Activated naive CD8-positive, alpha-beta T cell treated with anti-CD3 and anti-CD28 coated beads, Interleukin-2, amount 50 U/mL, for 16 hours (primary cell): ENCODE measurements at places on chromosomes 2 and 18.
A peak's percentile ranks its signal among the peaks of the same experiment; 100 is the strongest.

DNA sequence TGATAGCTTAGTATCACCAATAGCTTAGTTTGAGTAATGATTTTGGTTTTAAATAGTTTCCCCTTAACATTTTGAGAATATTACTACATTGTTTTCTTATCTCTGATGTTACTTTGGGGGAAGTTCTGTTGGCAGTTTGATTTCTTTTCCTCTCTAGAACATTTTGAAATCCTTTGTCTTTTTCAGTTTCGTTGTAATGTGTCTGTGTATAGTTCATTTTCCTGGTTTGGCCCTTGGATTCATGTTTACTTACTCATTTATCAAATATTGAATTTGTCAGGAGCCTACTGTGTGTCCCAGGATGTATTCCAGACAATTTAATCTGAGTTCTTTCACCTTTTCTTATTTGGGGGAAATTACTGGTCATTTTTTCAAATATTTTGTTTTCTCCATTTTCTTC is 16.7 kb downstream of the ANKRD12 start:
- no peak for DNase-seq

GRCh38 chr2:191048073-191048472 is 34.1 kb upstream of the STAT1 start:
- no peak for DNase-seq

GRCh38 chr2:178836807-178837206 is 29.6 kb upstream of the TTN start:
- DNase-seq = no peak

- no peak for DNase-seq
Measured at GRCh38 chr2:85459771-85460170, 41.3 kb downstream of the SH2D6 start.

DNA sequence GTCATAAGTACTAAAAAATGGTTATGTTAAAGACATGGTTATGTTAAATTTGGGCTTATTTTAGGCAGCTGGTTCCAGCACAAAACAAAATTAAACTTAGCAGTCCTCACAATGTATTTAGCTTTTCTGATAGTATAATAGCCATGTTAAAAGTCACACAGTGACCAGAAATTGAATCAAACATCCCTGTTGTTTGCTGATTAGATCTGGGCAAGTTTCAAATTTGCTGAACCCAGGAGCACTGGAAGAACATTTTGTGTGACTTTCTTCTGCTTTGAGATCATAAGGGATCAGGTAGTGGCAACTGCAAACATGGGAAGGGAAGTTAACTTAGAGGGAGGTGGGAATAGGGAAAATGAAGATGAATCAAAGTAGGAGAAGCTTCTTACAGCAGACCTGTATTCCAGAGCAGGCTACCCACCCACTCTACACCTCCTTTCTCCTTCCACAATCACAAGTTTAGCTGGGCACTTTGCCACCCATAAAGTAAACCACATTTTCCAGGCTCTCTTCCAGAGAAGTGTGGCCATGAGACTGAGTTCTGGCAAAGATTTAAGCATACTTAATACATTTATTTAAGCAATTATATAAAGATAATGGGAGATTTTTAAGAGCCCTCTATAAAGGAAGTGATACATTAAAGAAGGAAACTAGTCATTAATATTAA is 616.1 kb upstream of the LRATD1 start:
- no peak for DNase-seq

- no peak for DNase-seq
Measured at GRCh38 chr2:147758821-147759220, 86.0 kb upstream of the ACVR2A start.

- no peak for DNase-seq
Measured at GRCh38 chr2:2992634-2993033, 385.0 kb downstream of the EIPR1 start.

DNA sequence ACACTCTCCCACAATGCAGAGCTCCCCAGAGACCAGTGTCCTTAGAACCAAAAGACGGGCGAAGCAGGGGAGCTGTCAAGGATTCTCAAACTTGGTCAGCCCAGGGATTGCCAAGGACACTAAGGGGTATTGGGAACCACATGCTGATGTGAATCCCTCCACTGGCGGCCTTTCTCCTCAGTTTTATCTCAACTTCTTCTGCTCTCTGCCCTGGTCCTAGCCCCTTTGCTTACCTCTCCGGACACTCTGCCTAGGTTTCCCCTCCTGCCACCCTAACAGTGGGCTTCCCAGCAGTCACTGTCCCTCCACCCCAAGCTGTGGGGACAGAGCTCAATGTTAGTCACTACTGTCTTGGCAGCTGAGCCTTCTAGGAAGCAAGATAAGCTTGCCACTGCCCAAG is 61.1 kb downstream of the POLR1A start:
- no peak for DNase-seq

GRCh38 chr2:148680462-148680861 is 35.9 kb downstream of the EPC2 start:
- no peak for DNase-seq

GRCh38 chr2:179340678-179341077 is 76.0 kb upstream of the SESTD1 start:
- no peak for DNase-seq

DNA sequence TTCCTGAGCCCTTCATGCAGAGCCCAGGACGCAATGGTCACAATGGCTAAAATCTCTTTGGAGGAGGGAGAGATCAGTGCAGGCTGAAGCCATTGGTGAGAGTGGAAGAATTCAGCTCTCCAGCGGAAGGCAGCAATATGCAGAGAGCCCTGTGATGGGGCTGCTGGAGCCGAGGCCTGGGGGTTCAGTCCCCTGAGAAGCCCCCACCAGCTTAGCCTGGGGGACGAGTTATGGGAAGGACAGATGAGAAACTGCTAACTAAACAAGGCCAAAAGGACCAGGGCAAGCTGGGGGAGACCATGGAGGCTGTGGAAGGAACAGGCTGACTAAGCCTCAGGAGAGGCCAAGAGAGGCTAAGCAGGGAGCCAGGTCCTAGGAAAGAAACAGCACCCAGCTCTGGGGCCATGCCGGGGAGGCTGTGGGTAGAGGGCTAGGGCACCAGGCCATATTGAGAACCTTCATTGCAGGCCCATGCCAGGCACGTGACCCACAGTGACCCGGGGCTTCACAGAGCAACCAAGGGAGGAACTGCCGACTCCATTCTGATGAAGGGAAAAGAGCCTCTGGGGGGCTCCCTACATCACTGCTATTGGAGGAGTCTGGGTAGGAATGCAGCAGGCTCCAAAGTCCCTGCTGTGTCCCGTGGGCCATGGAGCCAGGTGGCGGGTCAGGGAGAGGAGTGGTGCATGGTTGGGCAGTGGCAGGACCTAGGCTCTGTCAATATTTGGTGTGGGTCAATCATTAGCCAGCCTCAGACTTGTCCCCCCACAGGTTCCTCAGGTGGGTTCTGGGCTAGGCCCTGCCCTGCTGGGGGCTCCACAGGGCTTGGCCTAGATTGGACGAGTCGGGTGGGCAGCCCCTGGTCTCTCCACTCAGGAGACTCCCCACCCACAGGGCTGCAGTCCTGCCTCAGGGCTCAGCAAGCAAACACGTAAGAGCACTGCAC is 19.8 kb downstream of the PROC start:
- no peak for DNase-seq

DNA sequence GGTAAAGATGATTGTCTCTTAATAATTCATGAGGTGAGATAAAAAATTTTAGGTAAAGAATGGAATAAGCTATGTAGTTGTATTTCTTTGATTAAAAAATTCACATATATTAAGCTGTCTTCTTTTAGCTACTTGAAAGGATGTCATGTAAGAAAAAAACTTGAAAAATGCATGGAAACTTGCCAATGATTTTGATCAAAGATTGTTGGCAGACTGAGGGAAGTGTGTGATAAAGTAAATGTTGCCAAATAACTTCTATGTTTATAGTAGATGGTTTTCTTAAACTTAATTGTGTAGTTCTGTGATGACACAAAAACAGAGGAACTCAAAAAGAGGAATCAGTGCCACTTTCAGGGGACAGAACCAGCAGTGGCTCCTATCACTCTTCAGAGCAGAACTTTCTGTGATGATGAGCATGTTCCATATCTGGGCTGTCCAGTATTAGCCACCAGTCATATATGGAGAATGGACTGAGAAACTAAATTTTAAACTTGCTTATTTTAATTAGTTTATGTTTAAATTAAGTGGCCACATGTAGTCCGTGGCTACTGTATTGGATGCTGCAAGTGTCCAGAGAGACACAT is 51.9 kb upstream of the SLC38A11 start:
- no peak for DNase-seq

DNA sequence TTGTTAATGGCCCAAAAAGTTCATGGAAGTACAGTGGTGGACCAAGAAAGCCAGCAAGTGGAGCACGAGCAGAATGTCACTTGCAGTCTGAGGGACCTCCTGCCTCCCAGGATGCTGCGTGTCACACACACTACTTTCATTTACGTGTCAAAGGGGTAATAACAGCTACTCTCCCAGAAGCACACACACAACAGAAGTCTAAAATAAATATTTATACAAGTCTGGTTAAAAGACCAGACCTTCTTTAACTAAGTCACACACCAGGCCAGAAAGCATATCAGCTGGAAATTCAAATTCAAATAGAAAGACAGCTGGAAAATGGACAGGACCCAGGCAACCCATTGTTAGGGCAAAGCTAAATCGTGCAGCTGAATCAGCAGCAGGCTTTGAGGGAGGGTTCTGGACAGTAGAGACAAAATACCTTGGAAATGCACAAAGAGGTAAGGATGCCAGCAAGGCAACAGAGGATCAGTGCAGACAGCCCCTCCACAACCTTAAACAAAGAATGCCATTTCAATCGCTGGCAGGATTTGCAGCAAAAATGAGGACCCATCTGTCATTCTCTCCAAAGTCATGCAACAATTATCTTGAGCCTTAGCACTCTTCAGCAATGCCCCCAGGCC is 160.5 kb downstream of the TMEM163 start:
- DNase-seq = no peak

DNA sequence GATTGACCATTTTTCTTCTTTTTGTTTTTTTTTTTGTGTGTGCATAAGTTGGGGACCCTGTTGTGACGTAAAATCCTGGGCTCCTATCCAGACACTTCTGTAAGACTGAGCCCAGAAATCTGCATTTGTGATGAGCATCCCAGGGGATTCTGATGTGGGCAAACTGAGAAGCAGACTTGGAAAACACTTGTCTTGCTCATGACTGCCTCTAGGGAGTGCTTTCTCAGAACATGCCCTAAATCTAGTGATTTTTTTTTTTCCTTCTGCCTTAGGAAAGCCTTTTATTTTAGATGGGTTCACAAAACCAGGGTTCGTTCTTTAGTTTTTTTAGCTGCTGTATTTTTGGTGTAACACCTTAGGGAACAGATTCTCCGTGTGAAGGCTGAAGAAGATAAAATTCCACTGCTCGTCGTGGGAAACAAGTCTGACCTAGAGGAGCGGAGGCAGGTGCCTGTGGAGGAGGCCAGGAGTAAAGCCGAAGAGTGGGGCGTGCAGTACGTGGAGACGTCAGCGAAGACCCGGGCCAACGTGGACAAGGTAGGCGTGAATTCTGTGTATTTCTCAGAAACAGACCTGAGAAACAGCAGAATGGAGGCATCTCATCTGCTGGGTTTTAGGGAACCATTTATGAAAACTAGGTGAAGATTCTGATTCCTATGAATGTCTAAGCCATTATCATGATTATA is 36.7 kb downstream of the RALB start:
- no peak for DNase-seq

- no peak for DNase-seq
Measured at GRCh38 chr2:199663157-199663556, 187.8 kb downstream of the FTCDNL1 start.

- no peak for DNase-seq
Measured at GRCh38 chr2:107383691-107384090, 443.0 kb upstream of the RGPD4 start.

GRCh38 chr2:218853766-218854165 is 5.8 kb upstream of the WNT6 start:
- DNase-seq = no peak

DNA sequence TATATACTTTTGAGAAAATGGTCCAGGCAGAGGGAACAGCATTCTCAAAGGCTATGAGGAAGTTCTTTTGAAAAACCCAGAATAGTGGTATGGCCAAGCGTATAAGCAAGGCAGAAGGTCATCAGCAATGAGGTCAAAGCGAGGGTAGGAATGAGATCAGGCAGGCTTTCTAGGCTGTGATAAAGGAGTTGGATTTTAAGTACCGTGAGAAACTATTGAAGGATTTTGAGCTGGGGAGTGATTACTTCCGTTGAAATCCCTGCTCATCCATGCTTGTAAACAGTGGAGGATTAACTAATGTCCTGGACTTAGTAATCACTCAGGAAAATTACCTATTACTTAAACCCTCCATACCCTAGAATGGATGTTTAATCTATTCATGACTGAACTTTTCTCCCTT is 50.2 kb downstream of the EMILIN2 start:
- no peak for DNase-seq

DNA sequence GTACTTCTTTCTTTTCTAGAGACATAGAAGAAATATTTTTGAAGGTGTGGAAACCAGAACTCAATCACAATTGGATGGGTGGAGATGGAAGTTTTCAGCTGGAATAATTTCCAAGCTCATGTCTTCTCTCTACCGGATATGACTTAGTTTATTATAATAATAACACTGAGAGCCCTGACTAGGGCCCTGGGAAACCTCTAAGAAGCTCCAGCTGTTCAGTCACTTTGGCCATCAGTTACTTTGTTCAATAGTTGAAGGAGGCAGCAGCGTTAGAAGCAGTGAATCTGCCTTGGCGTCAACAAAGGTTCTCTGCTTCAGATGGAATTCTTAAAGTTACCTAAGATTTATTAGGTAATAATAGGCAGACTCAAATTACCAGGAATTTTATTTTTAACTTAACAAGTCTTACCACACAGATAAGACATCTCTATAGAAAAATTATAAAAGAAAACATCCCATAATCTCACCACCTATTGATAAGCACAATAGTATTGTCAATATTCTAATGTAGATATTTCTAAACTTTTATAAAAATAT is 293.8 kb upstream of the CHAC2 start:
- DNase-seq = no peak

DNA sequence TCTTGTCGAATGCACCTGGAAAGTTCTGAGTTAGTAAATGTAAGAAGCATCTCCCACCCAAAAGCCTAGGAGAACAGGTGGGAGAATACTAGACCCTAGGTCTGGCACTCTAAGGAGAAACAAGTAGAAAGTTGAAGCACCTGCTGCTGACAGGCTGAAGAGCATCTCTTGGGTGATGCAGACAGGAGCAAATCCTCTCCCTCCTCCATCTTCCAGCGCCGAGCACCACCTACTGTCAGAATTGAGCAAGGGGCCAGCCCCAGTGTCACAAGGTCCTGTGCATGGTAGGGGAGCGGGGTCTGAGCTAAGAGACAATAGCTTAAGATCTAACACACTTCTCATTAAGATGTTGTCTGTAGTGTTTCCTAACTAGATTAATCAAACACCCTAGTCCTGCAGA is 52.9 kb downstream of the HK2 start:
- no peak for DNase-seq

GRCh38 chr2:85178980-85179411 is 45.8 kb downstream of the TCF7L1 start:
- DNase-seq = no peak

- no peak for DNase-seq
Measured at GRCh38 chr2:3644246-3644525, 13.8 kb upstream of the ALLC start.

- DNase-seq = no peak
Measured at GRCh38 chr2:206983161-206983859, 44.0 kb downstream of the CPO start.

- DNase-seq = no peak
Measured at GRCh38 chr18:75422341-75422910, 5.1 kb downstream of the SMIM21 start.

GRCh38 chr2:11681722-11682589 is 12.0 kb upstream of the NTSR2 start:
- DNase-seq = peak; percentile 17

- no peak for DNase-seq
Measured at GRCh38 chr2:108279468-108279867, 9.2 kb upstream of the SULT1C2 start.
